Naive B cell (primary cell): ENCODE measurements at places on chromosomes 7 and 10. TPM values are rescaled to one million over a fixed set of nuclear protein-coding genes. Genes with fewer than 3 reads are reported as not detected.
A peak's percentile ranks its signal among the peaks of the same experiment; 100 is the strongest.

The MMP21 gene
- polyA plus RNA-seq, result not detected

The TET1 gene
- polyA plus RNA-seq, result 0.92 TPM

GRCh38 chr10:778626-779330 lies 89.3 kb upstream of the DIP2C start:
- no peak overlapping the region for H3K4me3 ChIP-seq
- H3K27me3 ChIP-seq, result peaks cover 36% of the 10 kb centered on the region
- no peak for DNase-seq
- no peak overlapping the region for H3K27ac ChIP-seq

DNA sequence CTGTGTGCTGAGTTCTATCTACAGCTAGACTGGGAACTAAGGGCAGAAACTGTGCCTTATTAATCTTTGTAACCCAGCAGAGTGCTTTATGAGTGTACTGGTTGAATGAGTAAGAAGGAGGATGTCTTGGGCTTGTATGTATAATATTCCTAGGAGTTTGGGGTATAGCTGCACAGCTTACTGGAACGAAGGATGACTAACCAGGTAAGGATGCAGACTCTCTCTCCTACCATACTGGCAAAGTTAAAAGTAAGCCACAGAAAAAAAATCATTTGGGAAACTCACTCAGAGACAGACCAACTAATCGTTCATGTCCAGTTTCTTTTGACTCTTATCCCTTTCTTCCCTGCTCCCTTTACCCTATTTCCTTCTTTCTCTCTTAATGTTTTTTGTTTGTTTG lies 1.4 kb upstream of the DHTKD1 start:
- peaks cover 11% of the 10 kb centered on the region for H3K4me1 ChIP-seq
- no peak for DNase-seq
- peak overlapping the region; percentile 54 for H3K4me3 ChIP-seq
- H3K27ac ChIP-seq, result no peak overlapping the region

DNA sequence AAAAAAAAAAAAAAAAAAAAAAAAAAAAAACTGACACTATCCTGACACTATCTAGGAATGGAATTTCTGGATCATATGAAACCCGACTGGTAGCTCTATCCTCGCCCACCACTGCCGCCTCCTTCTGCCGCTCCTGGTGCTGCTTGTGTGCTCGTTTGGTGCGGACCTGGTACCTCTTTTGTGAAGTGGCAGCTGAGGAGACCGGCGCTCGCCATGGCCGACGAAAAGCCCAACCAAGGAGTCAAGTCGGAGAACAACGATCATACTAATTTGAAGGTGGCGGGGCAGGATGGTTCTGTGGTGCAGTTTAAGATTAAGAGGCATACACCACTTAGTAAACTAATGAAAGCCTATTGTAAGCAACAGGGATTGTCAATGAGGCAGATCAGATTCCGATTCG lies 130.6 kb downstream of the SEPTIN14 start:
- no peak for DNase-seq
- H3K27me3 ChIP-seq, result no peaks in the 10 kb centered on the region
- no peak overlapping the region for H3K27ac ChIP-seq
- H3K36me3 ChIP-seq, result no peaks in the 10 kb centered on the region

DNA sequence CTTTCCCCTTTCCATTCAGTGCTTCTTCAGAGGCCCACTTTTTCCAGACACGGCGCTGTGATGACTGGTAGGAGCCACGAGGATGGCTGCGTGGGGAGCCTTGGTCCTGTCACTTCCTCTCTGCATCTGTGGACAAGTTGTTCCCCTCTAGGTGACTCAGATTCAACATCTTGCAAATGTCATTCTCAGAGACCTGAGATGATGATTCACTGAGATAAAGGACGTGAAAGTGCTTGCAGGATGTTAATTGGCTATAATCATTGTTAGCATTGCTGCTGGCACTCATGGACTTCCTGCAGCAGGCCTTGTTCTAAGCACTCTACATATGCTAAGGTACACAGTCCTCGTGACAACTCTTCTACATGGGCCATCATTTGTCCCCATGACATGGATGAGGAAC lies 489.8 kb upstream of the ZMIZ1 start:
- H3K27me3 ChIP-seq, result peaks cover 3% of the 10 kb centered on the region
- no peak overlapping the region for H3K27ac ChIP-seq
- H3K4me1 ChIP-seq, result peaks cover 2% of the 10 kb centered on the region
- no peak overlapping the region for H3K4me3 ChIP-seq

GRCh38 chr7:101553018-101553770 lies 75.9 kb downstream of the MYL10 start:
- no peaks in the 10 kb centered on the region for H3K4me1 ChIP-seq
- no peak for DNase-seq
- no peak overlapping the region for H3K27ac ChIP-seq
- H3K27me3 ChIP-seq, result peaks cover 40% of the 10 kb centered on the region

DNA sequence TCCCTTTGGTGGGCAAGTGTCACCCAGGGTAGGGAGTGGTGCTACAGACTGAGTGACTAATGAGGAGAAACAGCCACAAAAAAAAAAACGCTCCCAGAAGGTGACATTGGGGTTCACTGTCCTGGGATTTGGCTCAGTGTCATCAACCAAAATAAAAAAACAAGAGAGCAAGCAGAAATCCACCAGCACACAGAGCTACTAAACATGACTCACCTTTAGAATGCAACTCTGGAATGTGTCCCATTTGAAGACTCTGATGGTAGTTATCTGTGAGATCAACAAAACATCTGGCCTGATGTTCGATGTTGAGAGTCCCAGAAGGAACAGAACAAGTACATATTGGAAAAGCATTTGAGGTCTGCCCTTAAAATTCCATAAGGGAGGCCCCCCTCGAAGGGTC lies 200.3 kb upstream of the LYZL2 start:
- H3K4me1 ChIP-seq, result no peaks in the 10 kb centered on the region
- DNase-seq, result no peak
- H3K36me3 ChIP-seq, result no peaks in the 10 kb centered on the region
- no peak overlapping the region for H3K27ac ChIP-seq
- no peaks in the 10 kb centered on the region for H3K27me3 ChIP-seq

The CDH23 gene
- polyA plus RNA-seq, result 0.05 TPM

DNA sequence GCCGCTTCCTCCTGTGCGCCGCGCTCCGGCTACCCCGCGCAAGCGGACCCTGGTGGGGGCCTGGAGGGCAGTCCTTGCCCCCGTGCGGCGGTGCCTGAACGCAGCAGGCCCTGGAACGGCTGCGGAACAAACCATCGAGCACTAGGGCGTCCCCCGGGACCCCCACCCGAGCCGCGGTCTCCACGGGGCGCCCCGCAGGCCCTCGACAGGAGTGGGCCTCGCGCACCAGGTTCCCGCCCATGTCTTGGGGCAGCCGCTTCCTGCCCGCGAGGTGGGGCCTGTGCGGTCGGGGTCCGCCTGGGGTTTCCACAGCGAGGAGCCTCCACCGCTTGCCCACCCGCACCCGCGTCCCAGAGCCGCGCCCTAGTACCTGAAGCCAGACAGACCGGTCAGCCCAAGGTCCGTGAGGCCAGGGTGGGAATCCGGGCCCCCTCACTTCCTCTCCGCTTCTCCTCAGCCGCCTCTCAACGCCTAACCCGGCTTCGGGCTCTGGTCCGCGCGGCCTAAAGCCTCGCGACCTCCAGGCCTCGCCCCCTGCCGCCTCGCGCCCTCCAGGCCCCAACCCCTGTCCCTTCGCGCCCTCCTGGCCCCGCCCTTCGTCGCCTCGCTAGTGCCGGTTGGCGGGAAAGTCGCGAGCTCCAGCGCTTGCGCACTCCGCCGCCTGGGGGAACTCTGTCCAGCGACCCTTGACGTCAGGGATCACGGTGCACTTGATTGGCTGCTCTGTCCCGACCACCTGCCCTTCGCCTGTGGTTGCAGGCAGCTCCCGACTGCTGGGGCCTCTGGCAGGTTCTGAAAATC lies 7.0 kb upstream of the GBX1 start:
- no peak overlapping the region for H3K4me3 ChIP-seq
- H3K4me1 ChIP-seq, result peaks cover 15% of the 10 kb centered on the region
- peak; percentile 22 for DNase-seq
- no peak overlapping the region for H3K27ac ChIP-seq

DNA sequence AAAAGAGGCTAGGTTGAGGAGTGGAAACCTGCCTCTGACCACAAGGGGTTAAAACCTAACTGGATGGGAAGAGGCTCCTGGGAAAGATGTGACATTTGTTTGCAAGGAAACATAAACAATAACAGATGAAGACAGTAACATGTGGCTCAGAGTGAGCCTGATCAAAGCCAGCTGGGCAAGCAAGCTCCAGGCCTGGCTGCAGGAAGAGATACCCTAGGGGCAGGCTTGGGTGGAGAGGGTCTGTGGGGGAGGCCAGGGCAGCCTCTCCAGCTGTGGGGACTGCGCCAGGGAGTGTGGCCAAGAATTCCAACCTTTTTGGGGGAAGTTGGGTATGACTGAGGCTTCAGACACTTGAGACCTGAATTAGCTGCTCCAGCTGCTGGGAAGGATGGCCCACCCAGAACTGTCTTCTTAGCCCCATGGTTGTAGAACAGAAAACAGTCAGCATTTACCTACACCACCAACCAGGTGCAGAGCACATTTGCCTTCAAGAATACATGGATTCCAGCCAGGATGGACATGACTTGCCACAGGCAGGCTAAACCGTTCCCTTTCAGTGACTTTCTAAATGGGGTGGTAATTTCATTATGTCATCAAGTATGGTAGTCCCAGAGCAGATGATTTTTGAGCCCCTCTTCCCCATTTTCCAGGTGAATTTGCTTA lies 10.4 kb upstream of the FAM170B start:
- H3K36me3 ChIP-seq, result no peaks in the 10 kb centered on the region
- peak overlapping the region; percentile 47 for H3K27ac ChIP-seq
- H3K4me3 ChIP-seq, result no peak overlapping the region
- peaks cover 26% of the 10 kb centered on the region for H3K27me3 ChIP-seq

- no peak for DNase-seq
- peaks cover 3% of the 10 kb centered on the region for H3K27me3 ChIP-seq
- peaks cover 36% of the 10 kb centered on the region for H3K4me1 ChIP-seq
- no peaks in the 10 kb centered on the region for H3K36me3 ChIP-seq
- H3K4me3 ChIP-seq, result peak overlapping the region; percentile 32
These were observed 155.4 kb upstream of the ITGB1 start for GRCh38 chr10:33113466-33113865.

DNA sequence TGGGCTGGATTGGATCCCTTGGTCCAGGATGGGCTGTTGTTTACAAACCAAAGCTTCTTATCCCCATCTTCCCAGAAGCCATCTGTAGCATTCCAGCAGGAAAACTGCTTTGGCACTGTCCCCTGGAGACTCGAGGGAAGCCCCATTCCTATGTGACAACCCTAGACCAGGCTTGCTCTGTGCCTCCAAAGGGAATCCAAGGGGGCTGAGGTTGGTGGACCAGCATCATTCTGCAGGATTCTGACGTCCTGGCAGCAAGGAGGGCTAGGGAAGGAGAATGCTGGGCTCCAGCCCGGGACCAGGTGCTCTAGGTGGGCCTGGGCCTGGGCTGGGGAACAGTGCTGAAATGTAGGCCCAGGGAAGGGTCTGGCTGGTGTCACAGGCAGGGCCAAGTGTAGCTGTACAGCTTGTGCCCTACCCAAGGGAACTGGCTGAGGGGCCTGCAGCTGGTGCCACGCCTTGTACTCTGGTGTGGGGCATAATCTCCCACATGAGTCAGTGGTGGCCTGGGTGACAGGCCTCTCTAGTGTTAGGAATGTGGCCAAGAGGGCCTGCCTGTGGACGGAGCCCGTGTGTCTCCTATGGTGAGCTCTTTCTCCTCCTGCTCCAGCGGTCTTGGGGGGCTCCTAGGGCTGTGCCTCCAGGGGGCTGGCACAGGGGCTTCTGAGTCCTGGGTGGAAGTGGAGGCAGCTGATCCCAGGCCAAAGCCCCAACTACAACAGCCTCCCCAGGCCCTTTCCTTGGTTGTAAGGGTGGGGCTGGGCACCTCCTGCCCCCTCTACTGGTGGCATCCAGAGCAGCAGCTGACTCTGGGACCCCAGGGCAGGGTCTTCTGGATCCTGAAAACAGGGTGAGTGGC lies 25.2 kb downstream of the TRIM8 start:
- peaks cover 17% of the 10 kb centered on the region for H3K4me1 ChIP-seq
- H3K27me3 ChIP-seq, result no peaks in the 10 kb centered on the region
- no peaks in the 10 kb centered on the region for H3K36me3 ChIP-seq
- H3K4me3 ChIP-seq, result no peak overlapping the region
- H3K27ac ChIP-seq, result no peak overlapping the region
- DNase-seq, result no peak

DNA sequence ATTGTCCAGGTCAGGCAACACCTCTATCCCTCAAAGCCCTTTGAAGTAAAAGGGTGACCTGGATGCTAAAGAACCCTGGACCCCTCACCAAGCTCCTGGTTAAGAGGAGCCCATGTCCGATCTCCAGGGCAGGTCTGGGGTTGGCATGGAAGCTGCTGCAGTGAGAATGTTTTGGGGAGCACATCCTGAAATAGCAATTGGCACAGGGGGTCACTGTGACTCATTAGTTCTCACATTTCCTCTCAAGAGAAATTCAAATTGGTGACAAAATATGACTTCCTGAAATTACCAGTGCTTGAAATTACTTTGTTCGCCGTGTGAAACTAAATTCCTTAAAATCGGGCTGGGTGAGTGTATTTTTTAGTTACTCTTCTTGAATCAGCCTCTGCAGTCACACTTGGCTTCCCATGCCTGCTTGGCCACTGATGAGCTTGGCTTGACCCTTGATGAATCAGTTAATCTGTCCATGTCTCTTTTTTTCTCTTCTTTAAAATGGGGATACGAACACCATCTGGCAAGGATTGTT lies 18.8 kb upstream of the ARHGAP22 start:
- H3K4me1 ChIP-seq, result peaks cover 32% of the 10 kb centered on the region
- no peak for DNase-seq
- H3K36me3 ChIP-seq, result no peaks in the 10 kb centered on the region
- H3K27me3 ChIP-seq, result peaks cover 38% of the 10 kb centered on the region

The ARHGAP22 gene
- polyA plus RNA-seq, result 3.5 TPM

- no peaks in the 10 kb centered on the region for H3K4me1 ChIP-seq
- no peaks in the 10 kb centered on the region for H3K36me3 ChIP-seq
- peaks cover 5% of the 10 kb centered on the region for H3K27me3 ChIP-seq
- no peak for DNase-seq
These were observed 30.6 kb upstream of the CSTF2T start for GRCh38 chr10:51729822-51730555.

The SMKR1 gene
- 0.64 TPM for polyA plus RNA-seq

- H3K36me3 ChIP-seq, result no peaks in the 10 kb centered on the region
- H3K4me3 ChIP-seq, result no peak overlapping the region
- H3K27ac ChIP-seq, result no peak overlapping the region
- DNase-seq, result no peak
- H3K27me3 ChIP-seq, result no peaks in the 10 kb centered on the region
These were observed 2.9 kb upstream of the HK1 start for GRCh38 chr10:69275444-69275843.

The ELOVL3 gene
- polyA plus RNA-seq, result not detected

The SLC16A9 gene
- polyA plus RNA-seq, result not detected

DNA sequence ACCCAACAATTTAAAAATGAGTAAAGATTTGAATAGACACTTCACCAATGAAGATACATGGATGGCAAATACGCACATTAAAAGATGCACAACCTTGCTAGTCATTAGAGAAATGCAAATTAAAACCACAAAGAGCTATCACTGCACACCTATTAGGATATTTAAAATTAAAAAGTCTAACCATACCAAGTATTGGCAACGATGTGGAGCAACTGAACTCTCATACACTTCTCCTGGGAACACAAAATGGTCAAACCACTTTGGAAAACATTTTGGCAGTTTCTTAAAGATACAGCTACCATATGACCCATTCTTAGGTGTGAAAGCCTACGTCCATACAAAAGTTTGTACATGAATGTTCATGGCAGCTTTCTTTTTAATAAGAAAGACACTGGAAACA lies 36.1 kb downstream of the DCLRE1C start:
- H3K4me3 ChIP-seq, result no peak overlapping the region
- H3K4me1 ChIP-seq, result peaks cover 11% of the 10 kb centered on the region
- H3K27ac ChIP-seq, result no peak overlapping the region
